ENCODE measurements at places on chromosomes 11 and 22.

GRCh38 chr11:11821899-11822298 is 19.9 kb upstream of the USP47 start:
- no peak for DNase-seq

DNA sequence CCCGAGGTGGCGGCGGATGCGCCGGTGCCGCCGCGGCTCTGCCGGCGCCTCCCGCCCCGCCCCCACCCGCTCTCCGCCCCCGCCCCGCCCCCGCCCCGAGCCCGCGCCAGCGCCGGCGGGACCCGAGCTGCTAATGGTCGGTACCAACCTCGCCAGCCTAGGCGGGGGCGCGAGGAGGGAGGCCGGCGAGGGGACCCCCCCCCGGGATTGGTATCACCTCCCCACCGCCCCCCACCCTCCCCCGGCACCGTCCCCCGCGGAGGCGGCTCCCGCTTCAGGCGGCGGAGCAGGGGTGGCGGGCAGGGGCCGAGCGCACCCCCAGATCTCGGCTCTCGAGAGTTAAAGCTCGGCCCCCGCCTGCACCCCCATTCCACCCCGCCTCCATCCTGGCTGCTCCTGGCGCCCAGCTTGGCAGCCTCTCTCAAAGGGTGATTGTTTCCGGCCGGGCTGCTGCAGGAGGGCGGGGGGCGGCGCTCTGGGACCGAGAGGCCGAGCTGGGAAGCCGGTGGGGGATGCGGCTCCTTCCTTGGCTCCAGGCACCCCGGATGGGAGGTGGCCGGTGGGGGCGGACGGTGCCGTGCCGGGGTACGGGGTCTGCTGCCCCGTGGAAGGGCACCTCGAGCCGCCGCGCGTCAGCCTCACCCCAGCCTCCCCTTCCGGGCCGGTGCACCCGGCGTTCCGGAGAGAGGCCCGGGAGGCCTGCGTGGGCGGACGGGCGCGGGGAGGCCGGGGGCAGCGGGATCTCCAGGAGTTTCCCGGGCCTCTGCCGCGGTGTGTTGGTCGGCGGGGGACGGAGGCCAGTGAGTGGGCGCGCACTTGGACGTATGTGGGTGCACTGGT is at the start of gene B3GAT1:
Gene B3GAT1, minus strand, starts transcription at position 40 of the 840 bp plus-strand sequence. CDS start 24,583 bp downstream, outside the sequence.
- DNase-seq, result peak; percentile 35

DNA sequence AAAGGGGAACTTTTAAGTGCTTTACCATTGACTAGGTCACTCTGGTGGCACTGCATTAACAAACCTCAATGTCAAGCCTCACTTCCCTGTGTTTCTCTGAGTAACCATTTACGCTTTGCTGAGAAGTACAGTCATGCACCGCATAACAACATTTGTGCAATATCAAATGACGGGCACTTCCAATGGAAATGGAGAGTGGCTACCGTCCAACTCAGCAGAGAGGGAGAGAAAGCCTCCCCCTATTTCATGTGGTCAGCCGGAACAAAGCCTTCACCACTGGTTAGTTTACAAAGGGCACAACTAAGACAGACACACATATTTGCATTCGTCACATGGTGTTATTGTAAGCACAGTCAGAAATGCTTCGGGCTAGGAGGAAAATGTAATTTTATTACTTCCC is 117.3 kb downstream of the RASSF10 start:
- no peak for DNase-seq

DNA sequence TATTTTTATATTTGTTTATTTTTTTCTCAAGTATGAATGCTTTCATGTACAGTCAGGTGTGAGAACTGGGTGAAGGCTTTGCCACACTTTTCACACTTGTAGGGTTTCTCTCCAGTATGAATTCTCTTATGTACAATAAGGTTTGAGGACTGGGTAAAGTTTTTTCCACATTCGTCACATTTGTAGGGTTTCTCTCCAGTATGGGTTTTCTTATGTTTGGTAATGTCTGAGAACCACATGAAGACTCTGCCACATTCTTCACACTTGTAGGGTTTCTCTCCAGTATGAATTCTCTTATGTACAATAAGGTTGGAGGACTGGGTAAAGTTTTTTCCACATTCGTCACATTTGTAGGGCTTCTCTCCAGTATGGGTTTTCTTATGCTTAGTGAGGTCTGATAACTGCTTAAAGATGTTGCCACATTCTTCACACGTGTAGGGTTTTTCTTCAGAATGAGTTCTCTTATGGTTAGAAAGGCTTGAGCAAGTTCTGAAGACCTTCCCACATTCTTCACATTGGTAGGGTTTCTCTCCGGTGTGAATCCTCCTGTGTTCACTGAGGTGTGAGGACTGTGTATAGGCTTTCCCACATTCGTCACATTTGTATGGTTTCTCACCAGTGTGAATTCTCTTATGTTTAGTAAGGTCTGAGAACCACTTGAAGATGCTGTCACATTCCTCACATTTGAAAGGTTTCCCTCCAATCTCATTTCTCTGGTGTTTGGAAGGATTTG is 19.7 kb downstream of the ZNF195 start:
- DNase-seq, result no peak

DNA sequence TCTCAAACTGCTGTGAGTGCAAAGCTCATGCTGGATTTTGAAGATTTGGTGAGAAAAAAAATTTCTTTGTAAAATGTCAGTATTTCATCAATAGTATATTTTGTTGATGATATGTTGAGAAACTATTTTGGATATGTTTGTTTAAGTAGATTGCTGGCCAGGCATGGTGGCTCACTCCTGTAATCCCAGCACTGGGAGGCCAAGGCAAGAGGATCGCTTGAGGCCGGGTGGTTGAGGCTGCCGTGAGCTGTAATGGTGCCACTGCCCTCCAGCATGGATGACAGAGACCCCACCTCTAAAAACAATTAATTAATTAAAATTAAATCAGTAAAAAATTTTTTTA is 6.9 kb upstream of the IFITM3 start:
- no peak for DNase-seq

GRCh38 chr11:58924230-58924629 is 15.1 kb upstream of the GLYATL1 start:
- DNase-seq, result no peak

- no peak for DNase-seq
Observed at GRCh38 chr22:38220163-38220562, 18.4 kb downstream of the MAFF start.

GRCh38 chr11:111718436-111718835 is 47.8 kb downstream of the PPP2R1B start:
- DNase-seq, result peak; percentile 32

DNA sequence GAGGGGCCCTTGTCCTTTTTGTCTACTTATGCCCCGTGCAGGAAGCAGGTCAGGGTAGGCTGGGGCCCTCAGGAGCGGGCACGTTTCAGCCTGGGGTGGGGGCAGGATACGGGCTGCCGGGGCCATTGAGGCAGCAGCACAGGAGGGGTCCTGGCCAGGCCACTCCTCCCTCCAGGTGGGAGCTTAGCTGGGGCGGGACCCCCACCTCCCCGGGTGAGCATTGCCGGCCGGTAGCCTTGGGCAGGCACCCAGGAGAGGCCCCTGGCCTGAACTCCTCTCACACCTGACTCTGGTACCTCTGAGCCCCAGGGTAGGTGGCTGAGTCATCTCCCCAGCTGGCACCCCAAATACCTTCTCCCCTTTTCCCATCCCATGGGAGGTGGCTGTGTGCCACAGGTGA is 5.0 kb upstream of the MUC6 start:
- no peak for DNase-seq

GRCh38 chr11:128480066-128480465 is 107.3 kb downstream of the ETS1 start:
- DNase-seq, result no peak

DNA sequence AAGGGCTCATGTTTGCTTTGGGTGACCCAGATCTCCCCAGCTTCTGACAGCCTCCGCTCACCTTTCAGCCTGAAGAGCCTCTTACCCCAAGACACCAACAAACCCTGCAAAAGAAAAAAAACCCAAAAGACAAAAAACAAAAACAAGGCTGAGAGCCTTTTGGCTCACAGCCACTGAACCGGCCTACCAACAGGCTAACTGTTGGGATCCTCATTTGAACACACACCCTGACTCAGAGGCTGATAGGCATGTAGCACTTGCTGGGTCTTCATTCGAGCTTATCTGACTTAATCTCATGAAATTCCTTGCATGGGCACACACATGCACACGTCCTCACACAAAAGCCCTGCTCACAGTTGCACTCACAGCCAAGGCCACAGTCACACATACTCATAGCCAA is 22.9 kb upstream of the TSKU start:
- no peak for DNase-seq

DNA sequence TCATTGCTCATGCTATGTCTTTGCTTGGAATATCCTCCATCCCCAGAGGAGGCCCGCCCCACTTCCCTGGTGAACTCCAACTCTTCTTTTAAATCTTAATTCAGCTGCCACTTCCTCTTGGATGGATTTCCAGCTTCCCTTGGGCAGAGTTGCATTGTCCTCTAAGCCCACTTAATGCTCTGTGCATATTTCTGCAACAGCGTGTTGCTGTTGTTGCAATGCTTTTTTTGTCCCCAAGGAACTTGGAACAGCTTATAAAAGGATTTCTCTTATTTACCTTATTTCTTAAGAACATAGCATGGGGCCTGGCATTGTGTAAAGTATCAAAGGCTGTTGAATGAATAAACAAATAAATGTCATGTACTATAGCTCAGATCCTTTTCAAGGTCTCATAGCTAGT is 507.4 kb downstream of the METTL15 start:
- DNase-seq, result peak; percentile 63

All from A673 (cell line).